Activated CD4-positive, alpha-beta T cell treated with anti-CD3 and anti-CD28 coated beads, Interleukin-2, amount 50 U/mL, for 24 hours (primary cell): ENCODE measurements at places on chromosomes 5 and 9.

DNA sequence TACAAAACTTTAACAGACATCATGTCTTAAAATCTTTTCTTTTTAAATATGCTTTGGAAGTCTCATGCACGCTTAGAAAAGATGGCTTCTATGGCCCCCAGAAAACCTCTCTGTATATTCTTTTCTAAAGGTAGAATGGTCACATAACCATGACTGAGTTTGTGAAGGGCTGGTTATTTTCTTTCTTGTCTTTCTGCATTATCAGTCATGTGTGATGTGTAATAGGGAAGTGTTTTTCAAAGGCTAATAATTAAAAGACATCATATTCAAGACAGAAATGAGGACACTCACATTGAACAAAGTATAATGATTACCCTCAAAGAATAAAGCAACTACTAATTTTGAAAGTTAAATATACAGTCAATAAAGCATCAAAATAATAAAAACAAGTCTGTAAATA is 253.4 kb downstream of the TRPM3 start:
- no peak for DNase-seq

DNA sequence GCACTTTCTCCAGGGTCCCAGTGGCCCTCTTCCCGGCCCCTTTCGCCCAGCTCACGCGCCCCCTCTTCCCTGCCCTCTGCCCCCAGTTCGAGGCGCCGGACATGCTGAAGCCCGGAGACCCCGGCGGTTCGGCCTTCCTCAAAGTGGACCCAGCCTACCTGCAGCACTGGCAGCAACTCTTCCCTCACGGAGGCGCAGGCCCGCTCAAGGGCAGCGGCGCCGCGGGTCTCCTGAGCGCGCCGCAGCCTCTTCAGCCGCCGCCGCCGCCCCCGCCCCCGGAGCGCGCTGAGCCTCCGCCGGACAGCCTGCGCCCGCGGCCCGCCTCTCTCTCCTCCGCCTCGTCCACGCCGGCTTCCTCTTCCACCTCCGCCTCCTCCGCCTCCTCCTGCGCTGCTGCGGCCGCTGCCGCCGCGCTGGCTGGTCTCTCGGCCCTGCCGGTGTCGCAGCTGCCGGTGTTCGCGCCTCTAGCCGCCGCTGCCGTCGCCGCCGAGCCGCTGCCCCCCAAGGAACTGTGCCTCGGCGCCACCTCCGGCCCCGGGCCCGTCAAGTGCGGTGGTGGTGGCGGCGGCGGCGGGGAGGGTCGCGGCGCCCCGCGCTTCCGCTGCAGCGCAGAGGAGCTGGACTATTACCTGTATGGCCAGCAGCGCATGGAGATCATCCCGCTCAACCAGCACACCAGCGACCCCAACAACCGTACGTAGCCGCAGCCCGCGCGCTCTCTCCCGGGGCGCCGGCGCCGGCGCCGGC is 1.0 kb downstream of the PRDM6 start:
- DNase-seq, result no peak

DNA sequence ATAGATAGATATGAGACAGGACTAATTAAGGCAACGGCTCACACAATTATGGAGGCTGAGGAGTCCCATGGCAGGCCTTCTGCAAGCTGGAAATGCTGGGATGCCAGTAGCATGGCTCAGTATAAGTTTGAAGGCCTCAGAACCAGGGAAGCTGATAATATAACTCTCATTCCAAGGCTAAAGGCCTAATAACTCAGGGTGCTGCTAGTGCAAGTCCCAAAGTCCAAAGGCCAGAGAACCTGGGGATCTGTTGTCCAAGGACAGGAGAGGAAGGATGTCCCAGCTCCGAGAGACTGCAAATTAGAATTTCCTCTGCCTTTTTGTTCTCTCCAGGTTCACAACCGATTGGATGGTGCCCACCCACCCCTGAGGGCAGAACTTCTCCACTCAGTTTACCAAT is 114.5 kb downstream of the SV2C start:
- DNase-seq, result no peak

- DNase-seq, result no peak
Measured at GRCh38 chr9:117278471-117279035, 136.3 kb downstream of the ASTN2 start.

DNA sequence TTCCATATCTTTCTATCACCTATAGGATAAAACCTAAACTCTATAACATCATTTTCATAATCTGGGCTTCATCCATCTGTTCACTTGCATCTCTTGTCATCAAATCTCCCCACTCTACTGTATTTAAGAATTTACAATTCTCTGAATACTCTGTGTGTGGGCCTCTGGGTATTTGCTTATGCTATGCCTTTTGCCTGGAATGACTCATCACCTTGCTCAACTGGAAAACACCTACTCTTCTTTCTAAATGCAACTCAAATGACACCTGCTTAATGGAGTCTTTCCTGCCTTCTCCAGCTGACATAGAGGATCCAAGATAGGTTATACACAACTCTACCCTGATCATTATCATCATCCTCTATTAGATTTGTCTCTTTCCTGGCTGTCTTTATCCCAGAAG is 421.7 kb downstream of the SPATA31D1 start:
- DNase-seq, result no peak

DNA sequence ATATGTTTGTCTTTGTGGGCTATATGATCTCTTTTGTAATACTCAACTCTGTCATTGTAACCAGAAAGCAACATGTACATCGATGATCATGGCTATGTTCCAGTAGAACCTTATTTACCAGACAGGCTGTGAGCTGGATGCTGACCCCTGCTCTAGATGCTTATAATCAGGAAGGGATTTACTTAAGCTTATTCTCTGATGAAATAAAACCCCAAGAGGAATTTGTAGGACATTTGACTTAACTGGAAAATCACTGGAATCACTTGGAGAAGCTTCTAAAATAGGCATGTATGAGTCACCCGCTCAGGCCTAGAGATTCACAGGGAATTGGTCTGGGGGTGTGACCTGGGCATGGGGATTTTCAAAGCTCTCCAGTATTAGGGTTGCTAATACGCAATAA is 285.8 kb upstream of the ZNF608 start:
- no peak for DNase-seq

DNA sequence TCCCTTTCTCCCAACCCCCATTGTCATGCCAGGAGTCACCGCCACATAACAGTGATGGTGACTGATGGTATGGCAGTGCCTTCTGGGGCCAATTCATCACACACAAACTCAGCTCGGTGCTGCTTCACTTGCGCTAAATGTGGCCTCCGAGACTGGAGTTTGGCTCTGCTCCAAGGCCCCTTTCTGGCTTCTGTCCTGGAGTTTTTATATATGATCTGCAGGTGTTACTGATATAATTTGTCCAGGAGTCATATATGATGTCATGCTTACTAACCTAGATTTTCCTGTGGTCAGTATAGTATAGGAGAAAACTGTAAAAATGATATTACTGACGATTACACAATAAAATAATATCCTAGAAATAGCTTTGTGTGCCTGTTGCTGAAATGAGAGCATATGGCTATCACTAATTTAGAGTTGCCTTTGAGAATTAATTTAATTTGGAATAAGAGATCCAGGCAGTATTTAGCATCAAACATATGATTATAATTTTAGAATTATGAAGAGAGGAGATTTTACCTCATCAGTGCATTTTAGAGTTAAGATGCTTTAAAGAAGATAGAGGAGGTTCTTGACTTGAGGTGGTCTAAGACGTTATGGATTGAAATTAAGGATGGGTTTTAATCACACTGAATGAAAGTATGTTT is 334.1 kb upstream of the CD180 start:
- DNase-seq, result no peak
